Cardiac septum (tissue), 1 donor: ENCODE measurements at places on chromosomes 12 and 14. TPM values are rescaled to one million over a fixed set of nuclear protein-coding genes. Genes with fewer than 3 reads are reported as not detected.

DNA sequence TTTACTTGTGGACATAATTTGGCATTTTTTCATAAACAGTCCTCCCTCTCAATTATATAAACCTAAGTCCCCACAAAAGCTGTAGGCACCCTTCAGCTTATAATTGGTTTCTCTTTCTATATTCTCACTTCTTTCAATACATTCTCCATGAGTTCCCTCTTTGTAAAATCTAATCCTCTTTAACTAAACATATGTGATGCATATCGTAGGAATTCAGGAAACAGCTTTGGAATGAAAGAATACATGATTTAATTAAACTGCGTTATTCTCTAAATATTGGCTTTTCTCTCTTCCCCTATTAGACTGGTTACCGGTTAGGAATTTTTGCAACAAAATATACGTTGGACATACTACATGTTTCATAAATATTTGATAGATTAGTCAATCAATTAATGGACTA, 1122.6 kb downstream of the FLRT2 start:
- DNase-seq = no peak

Gene ACVRL1
- 31.1 TPM for total RNA-seq

DNA sequence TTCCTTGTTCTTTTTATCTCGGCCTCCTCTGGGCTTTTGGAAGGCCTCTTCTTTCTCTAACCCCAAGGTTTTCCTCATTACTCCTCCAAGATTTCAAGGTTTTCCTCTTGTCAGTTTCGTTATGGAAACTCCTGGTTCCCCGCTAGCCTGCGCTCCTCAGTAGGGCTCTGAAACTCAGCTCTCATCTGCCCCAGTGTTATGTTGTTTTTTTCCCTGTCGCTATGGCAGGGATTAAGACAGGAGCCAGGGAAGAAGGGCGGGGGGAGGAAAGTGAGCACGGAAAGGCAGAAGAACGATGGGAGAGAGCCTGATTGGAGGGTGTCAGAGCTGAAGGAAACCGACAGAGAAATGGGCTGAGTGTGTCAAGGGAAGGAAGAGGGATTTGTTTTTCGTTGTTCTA, 26.5 kb upstream of the JDP2 start:
- no peak for DNase-seq

DNA sequence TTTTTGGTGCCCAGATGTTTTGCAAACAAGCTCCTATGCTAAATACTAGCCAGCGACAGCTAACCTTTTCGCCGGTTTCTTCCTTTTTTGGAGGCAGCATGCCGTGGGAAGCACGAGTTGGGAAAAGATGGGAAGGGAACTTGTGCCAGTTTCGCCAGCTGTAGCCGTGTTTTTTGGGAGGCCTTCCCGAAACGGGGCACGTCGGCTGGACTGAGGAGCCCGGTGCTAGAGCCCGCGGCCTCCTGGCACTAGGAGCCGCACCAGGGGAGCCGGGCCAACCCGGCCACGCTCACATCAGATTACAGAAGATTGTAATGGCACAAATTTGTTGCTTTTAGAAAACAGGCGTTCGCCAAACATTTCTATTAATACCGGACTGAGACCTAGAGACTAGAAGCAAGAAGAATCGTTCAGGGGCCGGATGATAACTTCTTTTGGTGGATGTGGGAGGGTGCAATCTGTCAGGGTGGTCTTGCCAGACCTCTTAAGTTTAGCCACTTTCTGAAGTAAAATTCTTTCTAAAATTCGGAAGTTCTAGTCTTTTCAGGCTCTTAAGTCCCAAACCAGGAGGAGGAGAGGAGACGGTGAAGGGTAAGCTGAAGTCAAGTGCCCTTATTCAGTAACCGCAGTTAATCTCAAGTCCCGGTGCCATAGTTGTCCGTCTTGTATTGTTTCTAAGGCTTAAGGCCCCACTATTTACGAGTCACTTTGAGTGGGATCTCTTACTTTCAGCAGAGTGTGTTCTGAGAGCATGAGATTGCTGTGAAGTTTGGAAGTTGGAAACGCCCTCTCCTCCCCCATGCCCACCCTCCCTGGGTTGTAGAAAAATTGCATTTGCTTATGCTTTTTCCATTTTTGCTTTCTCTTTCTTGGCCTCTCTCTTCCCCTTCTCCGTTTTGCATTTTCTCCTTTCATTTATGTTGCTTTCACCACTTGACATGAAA, 1.3 kb downstream of the RASSF3 start:
- no peak for DNase-seq

GRCh38 chr14:35429951-35430350, 25.4 kb upstream of the NFKBIA start:
- DNase-seq = no peak

DNA sequence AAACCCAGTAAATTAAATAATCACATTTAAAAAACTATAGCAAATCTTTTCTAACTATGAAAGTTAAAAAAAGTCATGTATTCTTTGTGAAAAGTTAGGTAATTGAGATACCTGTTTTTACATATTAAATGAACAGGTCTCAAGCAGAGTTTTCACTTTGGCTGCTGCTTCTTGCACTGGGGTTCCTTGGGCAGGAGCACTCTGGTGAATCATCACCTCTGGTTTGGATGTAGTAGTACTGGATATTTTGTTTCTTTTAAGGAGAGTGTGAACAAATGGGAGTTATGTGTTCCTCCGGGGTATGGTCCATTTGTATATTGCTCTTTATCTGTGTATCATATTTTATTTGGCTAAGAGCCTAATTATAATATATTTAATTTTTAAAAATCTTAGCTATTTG, 82.7 kb downstream of the FUT8 start:
- DNase-seq = no peak

Gene CLEC7A
- total RNA-seq = 2.6 TPM

Gene ERBB3
- total RNA-seq = 1.5 TPM

Gene WNT1
- not detected for total RNA-seq
